ENCODE measurements at places on chromosomes 5 and 9. TPM values are rescaled to one million over a fixed set of nuclear protein-coding genes. Genes with fewer than 3 reads are reported as not detected.

Gene ELAVL2
- total RNA-seq, result not detected

Gene HABP4
- 30.8 TPM for total RNA-seq

Gene BNC2
- total RNA-seq, result 0.29 TPM

Gene FOXD4L6
- total RNA-seq, result 0.16 TPM

GRCh38 chr5:59104400-59105127 is 521.7 kb downstream of the RAB3C start:
- no peak overlapping the region for H3K27ac ChIP-seq

- peaks cover 12% of the 10 kb centered on the region for H3K27me3 ChIP-seq
- H3K4me3 ChIP-seq, result no peak overlapping the region
- peaks cover 7% of the 10 kb centered on the region for H3K4me1 ChIP-seq
- H3K27ac ChIP-seq, result no peak overlapping the region
- DNase-seq, result no peak
- no peaks in the 10 kb centered on the region for H3K36me3 ChIP-seq
Observed at GRCh38 chr9:72038408-72038807, 22.0 kb downstream of the C9orf57 start.

GRCh38 chr5:163498886-163499285 is 6.5 kb upstream of the MAT2B start:
- no peaks in the 10 kb centered on the region for H3K36me3 ChIP-seq
- H3K4me1 ChIP-seq, result peaks cover 10% of the 10 kb centered on the region
- no peak for DNase-seq
- H3K4me3 ChIP-seq, result no peak overlapping the region
